Kidney (tissue), 22 donors: ENCODE measurements at places on chromosomes 2 and 18. TPM values are rescaled to one million over a fixed set of nuclear protein-coding genes. Genes with fewer than 3 reads are reported as not detected.

The CCDC102B gene
- 6.8 TPM for total RNA-seq

The SPEG gene
- total RNA-seq, result 26.6 TPM

The POTEC gene
- not detected for total RNA-seq

The DYNC2LI1 gene
- total RNA-seq, result 41.5 TPM

DNA sequence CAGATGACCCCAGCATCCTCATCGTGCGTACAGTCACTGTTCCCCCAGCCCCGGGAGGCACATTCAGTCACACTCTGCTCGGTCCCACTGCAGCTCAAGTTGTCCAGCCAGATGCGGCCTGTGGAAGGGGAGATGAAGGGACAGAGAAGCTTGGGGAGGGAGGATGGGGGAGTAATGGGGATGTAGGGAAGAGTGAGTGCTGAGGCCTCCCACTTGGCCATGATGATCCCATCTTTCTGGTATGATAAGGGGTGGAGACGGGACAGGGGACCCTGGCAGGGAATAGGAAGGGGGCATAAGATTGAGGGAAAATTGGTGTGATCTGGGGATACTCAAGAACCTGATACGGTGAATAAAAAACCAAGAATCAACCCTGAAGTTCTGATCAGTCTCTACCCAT, 3.5 kb downstream of the LOXL3 start:
- H3K36me3 ChIP-seq, result no peaks in the 10 kb centered on the region
- no peaks in the 10 kb centered on the region for H3K4me1 ChIP-seq
- H3K27ac ChIP-seq, result no peak overlapping the region

DNA sequence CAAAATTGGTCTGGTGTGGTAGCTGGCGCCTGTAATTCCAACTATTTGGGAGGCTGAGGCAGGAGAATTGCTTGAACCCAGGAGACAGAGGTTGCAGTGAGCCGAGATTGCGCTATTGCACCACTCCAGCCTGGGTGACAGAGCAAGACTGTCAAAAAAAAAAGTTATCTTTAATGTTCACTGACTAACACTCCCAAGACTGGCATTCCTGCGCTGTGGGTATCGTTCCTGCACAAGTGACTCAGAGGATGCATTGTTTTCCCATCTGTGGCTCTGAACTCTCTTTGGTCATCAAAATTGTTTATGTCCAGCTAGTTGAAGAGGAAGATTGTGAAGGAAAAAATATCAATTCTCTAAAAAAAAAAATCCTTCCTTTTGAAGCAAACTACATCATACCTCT, 539.0 kb downstream of the SOX11 start:
- no peaks in the 10 kb centered on the region for H3K27me3 ChIP-seq
- DNase-seq, result no peak
- no peak overlapping the region for H3K4me3 ChIP-seq
- H3K4me1 ChIP-seq, result no peaks in the 10 kb centered on the region
- H3K27ac ChIP-seq, result no peak overlapping the region
- no peaks in the 10 kb centered on the region for H3K36me3 ChIP-seq

DNA sequence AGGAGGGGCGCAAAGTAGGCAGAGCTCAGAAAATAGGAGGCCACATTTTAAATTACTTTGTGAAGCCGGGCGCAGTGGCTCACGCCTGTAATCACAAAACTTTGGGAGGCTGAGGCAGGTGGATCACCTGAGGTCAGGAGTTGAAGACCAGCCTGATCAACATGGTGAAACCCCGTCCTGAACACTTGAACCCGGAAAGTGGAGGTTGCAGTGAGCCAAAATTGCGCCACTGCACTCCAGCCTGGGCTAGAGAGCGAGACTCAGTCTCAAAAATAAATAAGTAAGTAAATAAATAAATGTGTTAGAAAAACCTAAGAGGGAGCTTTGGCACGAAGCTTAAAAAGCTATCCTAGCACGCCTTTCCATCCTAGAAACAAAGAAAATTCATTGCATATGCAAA, 105.5 kb downstream of the TFCP2L1 start:
- H3K36me3 ChIP-seq, result no peaks in the 10 kb centered on the region
- no peak overlapping the region for H3K27ac ChIP-seq
- H3K27me3 ChIP-seq, result no peaks in the 10 kb centered on the region
- H3K4me1 ChIP-seq, result no peaks in the 10 kb centered on the region
- DNase-seq, result no peak

- DNase-seq, result no peak
- no peaks in the 10 kb centered on the region for H3K4me1 ChIP-seq
- H3K27ac ChIP-seq, result no peak overlapping the region
- H3K4me3 ChIP-seq, result no peak overlapping the region
- H3K27me3 ChIP-seq, result no peaks in the 10 kb centered on the region
Measured at GRCh38 chr2:227783404-227784138, 30.1 kb upstream of the CCL20 start.

DNA sequence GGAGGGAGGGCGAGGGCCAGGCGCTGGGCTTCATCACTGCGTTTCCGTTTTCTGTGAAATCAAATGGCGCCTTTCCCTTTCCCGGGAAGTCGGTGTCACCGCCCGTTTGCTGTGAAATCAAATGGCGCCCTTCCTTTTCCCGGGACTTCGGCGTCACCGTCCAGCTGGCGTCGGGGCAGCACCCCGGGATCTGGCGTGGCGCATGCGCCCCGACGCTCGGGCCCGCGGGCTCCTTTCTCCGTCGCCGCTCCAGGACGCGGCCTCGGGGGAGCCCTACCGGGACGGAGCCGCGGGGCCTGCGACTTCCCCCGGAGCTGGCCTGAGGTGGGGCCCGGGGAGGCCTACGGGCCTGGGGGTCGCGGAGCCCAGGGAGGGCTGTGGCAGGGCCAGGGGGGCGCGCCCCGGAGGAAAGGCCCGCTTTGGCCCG, at the start of gene FAM228A:
FAM228A (plus strand) TSS at position 203 of the 427 bp plus-strand sequence. CDS start 428 bp downstream, outside the sequence.
- no peak for DNase-seq
- H3K27me3 ChIP-seq, result no peaks in the 10 kb centered on the region
- H3K36me3 ChIP-seq, result no peaks in the 10 kb centered on the region
- no peak within 1 kb of the TSS for H3K4me3 ChIP-seq
- no peaks in the 10 kb centered on the region for H3K4me1 ChIP-seq

DNA sequence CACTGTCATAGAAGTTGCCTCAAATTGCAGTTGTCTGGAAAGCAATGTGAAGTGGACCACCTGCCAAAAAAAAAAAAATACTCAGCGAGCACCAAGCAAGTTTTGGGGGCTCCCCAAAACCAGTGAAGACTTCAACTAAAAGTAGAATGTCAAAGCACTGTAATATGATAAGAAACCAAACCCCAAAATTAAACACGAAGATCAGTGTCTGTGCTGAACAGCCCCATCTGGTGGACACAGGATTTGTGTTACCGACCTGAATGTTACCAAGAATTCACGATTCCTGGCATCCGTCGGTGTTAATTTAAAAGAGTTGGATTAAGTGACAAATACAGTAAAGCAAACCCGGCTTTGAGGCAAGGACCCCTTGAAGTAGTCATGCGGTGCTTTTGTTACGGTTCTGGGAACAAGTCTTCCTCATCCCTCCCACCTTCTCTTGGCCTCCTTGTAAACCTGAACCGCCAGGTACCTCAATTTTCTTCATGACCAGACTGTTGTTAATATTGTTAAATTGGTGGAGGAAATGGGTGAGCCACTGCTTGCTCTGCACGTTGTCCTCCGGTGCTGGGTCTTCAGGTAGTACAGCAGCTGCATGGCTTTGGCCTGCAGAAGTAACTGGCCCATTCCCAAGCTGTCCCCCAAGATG, 31.3 kb upstream of the SSB start:
- peaks cover 7% of the 10 kb centered on the region for H3K27me3 ChIP-seq
- peaks cover 2% of the 10 kb centered on the region for H3K4me1 ChIP-seq
- DNase-seq, result peak; percentile 82
- H3K4me3 ChIP-seq, result no peak overlapping the region

DNA sequence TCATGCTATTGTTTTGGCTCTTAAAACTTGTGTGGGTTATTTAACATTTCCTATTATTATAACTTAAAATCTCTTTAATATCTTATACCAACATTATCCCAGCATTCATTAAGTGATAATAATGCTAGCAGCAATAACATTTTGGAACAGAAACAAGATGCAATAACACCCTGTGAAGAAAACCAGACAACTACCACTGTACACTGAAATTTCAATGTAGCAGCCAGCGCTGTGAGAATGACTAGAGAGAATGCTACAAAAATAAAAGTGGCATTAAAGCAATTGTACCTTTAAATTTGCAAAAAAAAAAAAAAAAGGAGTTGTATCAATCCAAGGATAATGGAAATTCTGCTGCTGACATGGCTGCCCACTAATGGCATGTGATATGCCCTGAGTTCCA, 269.9 kb downstream of the TTC32 start:
- no peaks in the 10 kb centered on the region for H3K36me3 ChIP-seq
- no peak overlapping the region for H3K4me3 ChIP-seq
- no peak for DNase-seq
- H3K27me3 ChIP-seq, result no peaks in the 10 kb centered on the region
- no peaks in the 10 kb centered on the region for H3K4me1 ChIP-seq

GRCh38 chr2:42401773-42402172, 40.8 kb upstream of the COX7A2L start:
- H3K4me3 ChIP-seq, result no peak overlapping the region
- DNase-seq, result no peak
- H3K36me3 ChIP-seq, result no peaks in the 10 kb centered on the region
- H3K27ac ChIP-seq, result no peak overlapping the region
